ENCODE measurements at places on chromosomes 16 and 17.

DNA sequence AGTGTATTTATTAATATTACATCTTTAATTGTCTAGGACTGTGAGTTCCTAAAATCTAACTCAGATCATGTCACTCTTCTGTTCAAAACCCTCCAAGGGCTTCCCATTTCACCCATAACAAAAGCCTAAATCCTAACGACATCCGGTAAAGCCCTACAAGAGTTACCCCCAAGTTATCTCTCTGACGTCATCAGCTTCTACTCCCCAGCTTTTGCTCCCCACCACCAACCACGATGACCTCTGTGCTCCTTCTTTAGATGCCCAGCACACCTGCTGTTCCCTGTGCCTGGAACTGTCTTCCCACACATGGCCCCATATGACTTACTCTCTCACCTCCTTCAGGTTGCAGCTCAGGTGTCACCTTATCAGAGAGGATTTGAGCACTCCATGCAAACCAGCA is 6.3 kb upstream of the KDM8 start:
- DNase-seq: no peak

DNA sequence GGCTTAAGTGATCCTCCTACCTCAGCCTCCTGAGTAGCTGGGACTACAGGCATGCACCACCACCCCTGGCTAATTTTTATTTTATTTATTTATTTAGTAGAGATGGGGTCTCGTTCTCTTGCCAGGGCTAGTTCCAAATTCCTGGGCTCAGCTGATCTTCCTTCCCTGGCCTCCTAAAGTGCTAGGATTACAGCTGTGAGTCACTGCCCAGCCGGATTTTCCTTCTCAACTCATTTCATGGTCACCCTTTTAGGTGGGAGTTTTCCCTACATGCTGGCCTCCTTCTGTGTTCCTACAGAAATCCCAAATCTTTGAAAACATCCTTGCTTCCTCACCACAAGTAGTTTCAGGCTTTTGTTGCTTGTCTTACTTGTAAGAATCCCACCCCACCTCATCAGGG is 102.1 kb upstream of the SIAH1 start:
- DNase-seq: no peak

DNA sequence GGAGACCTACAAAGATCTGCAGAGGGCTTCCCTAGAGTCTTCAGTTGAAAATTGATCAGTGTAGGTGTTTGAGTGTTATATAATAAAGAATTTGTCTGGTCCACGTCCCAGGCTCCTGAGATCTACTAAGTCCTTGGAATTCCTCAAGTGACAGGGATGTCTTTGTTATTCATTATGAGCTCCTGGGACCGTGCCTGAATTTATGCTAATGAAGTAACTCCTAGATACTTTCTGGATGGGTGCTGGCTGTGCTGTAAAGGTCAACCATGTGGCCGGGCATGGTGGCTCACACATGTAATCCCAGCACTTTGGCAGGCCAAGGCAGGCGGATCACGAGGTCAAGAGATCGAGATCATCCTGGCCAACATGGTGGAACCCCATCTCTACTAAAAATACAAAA is 43.7 kb downstream of the CDC27 start:
- no peak for DNase-seq

DNA sequence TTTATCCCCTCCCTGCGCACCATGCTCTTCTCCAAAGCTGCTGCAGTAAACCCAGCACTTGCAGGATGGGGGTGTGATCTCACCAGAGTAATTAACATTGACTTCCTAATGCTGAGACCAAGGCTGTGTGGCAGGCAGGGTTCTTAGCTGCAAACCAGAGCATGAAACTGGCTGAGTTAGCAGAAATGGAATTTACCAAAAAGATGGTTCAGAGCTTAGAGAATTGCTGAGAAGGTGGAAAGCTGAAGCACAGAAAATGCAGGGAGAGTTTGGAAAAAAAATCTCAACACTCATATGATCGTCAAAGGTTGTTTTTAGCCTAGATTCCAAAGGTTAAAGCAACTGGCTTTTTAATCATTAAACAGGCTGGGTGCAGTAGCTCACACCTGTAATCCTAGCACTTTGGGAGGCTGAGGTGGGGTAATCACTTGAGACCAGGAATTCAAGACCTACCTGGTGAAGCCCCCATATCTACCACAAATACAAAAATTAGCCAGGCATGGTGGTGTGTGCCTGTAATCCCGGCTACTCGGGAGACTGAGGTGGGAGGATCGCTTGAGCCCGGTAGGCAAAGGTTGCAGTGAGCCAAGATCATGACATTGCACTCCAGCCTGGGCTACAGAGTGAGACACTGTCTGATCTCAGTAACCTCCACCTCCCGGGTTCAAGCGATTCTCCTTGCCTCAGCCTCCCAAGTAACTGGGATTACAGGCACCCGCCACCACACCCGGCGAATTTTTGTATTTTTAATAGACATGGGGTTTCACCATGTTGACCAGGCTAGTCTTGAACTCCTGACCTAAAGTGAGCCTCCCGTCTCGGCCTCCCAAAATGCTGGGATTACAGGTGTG is 6.0 kb upstream of the TXNDC11 start:
- DNase-seq: no peak

DNA sequence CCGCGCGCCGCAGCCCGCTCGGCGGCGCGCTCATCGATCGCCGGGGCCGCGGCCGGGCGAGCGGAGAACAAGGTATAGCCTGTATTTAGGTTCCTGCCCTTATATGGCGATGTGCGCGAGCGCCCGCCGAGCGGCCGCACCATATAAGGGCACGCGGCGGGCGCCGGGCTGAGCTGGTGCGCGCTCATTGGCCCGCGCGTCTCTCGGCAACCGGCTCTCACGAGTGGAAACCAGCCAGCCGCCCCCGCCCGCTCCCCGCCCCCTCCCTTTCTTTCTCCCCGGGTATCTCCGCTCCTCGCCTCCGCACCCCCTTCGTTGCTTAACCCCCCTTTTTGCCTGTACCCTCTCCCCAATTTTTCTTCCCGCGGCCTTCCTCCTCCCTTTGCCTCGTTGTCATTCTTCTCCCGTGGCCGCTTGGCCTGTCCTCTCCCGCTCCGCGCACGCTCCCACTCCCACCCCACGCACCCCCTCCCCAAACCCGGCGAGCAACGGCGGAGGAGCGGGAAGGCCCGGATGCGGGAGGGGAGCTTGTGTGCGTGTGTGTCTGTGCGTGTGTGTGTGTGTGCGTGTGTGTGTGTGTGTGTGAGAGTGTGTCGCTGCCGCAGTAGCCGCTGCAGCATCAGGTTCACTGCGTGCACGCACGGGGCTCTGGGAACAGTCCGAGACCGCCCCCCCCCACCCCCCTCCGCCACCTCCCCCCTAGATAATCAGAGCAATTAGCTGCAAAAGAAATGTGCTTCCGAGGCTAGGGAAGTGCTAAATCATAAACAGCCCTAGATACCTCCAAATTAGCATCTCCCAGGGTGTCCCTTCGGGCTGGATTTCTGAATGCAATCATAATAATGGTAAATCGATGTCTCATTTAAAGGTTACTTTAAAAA is 13.5 kb upstream of the CBX8 start:
- no peak for DNase-seq

Data from HS-27A (cell line).